ENCODE measurements at places on chromosomes 1 and 21. TPM values are rescaled to one million over a fixed set of nuclear protein-coding genes. Genes with fewer than 3 reads are reported as not detected.

The RNF19B gene
- 18.9 TPM for total RNA-seq

The KCNAB2 gene
- 8.2 TPM for total RNA-seq

The TMPRSS3 gene
- total RNA-seq, result 0.57 TPM

The SH2D2A gene
- total RNA-seq, result 4.2 TPM

The SPRR2B gene
- not detected for total RNA-seq

The SERPINC1 gene
- total RNA-seq, result not detected

The RNPC3 gene
- total RNA-seq, result 5.3 TPM

The SPRR1A gene
- not detected for total RNA-seq

The KCNJ9 gene
- total RNA-seq, result not detected

The LCE1A gene
- total RNA-seq, result not detected

The TMEM240 gene
- 0.32 TPM for total RNA-seq

The IGSF8 gene
- 10.4 TPM for total RNA-seq

The VANGL1 gene
- total RNA-seq, result 17.4 TPM

The CA6 gene
- not detected for total RNA-seq

The SELENBP1 gene
- 6.5 TPM for total RNA-seq

The S100A14 gene
- 0.24 TPM for total RNA-seq

The OTUD7B gene
- 12.3 TPM for total RNA-seq

The CHI3L2 gene
- 0.72 TPM for total RNA-seq

The C1orf116 gene
- 6.5 TPM for total RNA-seq

The OR2T33 gene
- total RNA-seq, result not detected

The BTBD8 gene
- total RNA-seq, result 0.58 TPM

The HSPA6 gene
- total RNA-seq, result 8.3 TPM

The ZBTB21 gene
- total RNA-seq, result 6.4 TPM

The NCAM2 gene
- total RNA-seq, result not detected

The PTPN7 gene
- total RNA-seq, result not detected

The CCDC185 gene
- not detected for total RNA-seq

The LRRC71 gene
- total RNA-seq, result 0.14 TPM

The HSD3B2 gene
- total RNA-seq, result not detected

The CCDC30 gene
- total RNA-seq, result 0.55 TPM

The CD1C gene
- not detected for total RNA-seq

The PLA2G2C gene
- total RNA-seq, result not detected

The ZBED6 gene
- total RNA-seq, result 1.1 TPM

The IGSF5 gene
- not detected for total RNA-seq

The GPR161 gene
- 10.8 TPM for total RNA-seq

The VANGL2 gene
- 0.82 TPM for total RNA-seq

The C8B gene
- not detected for total RNA-seq

The KCNA2 gene
- total RNA-seq, result 0.10 TPM

The ZBTB8A gene
- 4.6 TPM for total RNA-seq

The CCDC190 gene
- total RNA-seq, result not detected

The TACSTD2 gene
- not detected for total RNA-seq

The OLIG1 gene
- not detected for total RNA-seq

The GJA8 gene
- total RNA-seq, result not detected

The PBX1 gene
- total RNA-seq, result 15.9 TPM

The PEX19 gene
- total RNA-seq, result 23.0 TPM

The EXOC8 gene
- 9.1 TPM for total RNA-seq

The OLFML2B gene
- 0.61 TPM for total RNA-seq

The TMEM54 gene
- 44.3 TPM for total RNA-seq

The HES5 gene
- not detected for total RNA-seq

The ADAM30 gene
- not detected for total RNA-seq

The TEDDM1 gene
- not detected for total RNA-seq

The MATN1 gene
- total RNA-seq, result 0.11 TPM

The CACNA1E gene
- total RNA-seq, result not detected

The DENND2C gene
- 0.50 TPM for total RNA-seq

The COL24A1 gene
- 0.06 TPM for total RNA-seq

The AMY1C gene
- total RNA-seq, result not detected

The MCOLN2 gene
- total RNA-seq, result 2.3 TPM

Measured in A549 treated with Mapracorat at 1 μM for 4 hours (cell line).